ENCODE measurements at places on chromosomes 6 and 20.

DNA sequence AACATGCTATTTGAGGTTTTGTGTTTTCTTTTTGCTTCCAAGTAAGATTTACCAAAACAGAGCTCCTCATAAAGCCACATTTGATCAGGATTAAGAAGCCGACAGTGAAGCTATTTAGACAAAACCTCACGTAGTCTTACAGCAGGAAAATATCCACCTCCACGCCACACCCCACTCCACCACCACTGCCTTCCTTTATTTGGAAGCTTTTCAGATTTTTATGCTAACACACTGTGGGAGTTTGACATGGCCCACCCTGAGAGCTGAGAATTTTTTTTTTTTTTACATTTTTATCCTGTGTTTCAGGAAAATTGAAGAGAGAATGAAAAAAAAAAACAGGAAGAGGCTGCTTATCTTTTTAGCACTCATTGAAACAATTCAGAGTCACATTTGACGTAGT, 104.8 kb upstream of the MC3R start:
- no peak for DNase-seq

DNA sequence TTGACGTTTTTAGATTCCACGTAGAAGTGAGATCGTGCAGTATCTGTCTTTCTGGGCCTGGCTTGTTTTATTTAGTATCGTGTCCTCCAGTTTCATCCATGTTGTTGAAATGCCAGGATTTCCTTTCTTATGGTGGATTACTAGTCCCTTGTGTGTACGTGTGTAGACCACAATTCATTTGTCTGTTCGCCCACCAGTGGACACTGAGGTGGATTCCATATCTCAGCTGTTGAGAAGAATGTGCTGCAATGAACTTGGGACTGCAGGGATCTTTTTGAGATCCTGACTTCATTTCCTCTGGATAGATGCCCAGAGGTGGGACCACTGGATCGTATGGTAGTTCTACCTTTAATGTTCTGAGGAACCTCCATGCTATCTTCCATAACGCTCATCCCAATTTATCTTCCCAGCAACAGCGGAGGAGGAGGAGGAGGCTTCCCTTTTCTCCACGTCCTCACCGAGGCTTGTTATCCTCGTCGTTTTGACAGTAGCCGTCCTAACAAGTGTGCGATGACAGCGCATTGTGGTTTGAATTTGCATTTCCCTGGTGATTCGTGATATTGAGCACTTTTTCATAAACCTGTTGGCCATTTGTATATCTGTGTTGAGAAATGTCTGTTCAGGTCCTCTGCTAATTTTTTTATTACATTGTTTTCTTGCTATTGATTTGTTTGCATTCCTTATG, 62.4 kb downstream of the CDH4 start:
- no peak for DNase-seq

- DNase-seq: no peak
Observed at GRCh38 chr6:26241033-26241895, 123.7 kb upstream of the BTN3A2 start.

GRCh38 chr20:56624786-56625681, 4.1 kb upstream of the TFAP2C start:
- no peak for DNase-seq

DNA sequence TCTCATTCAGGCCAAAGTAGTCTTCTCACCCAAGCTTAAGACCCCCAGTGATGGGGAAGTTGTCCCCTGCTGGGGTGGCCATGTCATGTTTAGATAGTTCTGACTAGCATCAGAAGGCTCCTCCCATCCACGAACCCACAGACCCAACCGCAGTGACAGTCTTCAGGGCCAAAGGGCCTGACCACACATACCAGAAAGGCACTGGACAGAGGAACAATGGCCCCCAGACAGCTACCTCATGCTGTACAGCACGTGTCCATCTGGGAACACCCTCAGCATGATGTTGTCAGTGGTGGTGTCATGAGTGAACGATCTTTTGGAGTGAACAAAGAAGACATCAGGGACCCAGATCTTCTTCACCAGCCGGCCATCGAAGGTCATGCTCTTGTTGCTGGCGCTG, 46.3 kb downstream of the GABRR2 start:
- no peak for DNase-seq

DNA sequence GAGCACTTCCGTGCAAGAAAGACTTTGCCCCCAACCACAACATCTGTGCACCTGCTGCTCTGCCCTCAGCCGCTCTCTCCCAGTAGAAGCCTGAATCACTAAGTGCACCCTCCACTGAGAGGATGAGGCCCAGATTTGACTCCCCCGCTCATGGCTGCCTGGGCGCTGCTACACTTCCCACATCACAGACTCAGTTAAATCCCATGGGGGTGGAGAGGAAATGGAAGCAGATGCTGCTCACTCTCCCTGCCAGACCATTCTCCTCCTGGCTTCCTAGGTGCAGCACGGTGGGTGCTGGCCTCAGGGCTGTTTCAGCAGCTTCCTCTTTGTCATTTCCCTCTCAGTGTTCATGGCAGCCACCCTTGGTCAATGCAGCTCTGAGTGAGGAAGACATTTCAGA, 4.8 kb downstream of the CST5 start:
- no peak for DNase-seq

GRCh38 chr6:138403324-138403800, 661 bp upstream of the HEBP2 start:
- DNase-seq: no peak

DNA sequence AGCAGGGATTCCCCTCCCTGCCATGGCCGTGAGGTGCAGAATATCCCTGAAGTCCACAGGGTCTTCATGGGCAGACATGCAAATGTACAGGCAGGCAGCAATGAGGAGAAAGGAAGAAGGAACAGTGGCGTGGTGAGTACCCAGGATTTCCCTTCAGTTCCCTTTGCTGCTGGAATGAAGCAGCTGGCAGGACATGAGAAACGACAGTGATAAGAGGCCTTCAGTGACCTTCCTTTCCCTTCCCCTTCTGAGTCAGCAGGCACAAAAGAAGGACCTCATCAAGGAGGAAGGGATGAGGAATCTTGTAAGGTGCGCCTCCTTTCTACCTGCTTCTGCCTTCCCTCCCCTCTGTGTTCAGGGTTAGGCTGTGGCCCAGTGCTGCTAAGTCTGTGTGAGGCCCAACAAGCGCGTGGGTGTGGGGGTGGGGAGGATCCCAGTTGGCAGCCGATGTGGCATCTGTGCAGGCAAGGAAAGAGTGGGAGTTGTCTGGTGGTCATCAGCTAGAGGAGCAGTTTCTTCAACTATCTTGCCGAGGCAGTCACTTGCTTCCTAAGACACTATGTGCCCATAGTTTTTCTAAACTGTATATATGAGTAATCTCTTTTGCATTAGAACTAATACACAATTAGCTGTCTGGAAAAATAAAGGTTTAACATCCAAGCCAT, 29.5 kb upstream of the FBXO9 start:
- DNase-seq: no peak

GRCh38 chr6:102812242-102812641, 1418.7 kb downstream of the GRIK2 start:
- no peak for DNase-seq

GRCh38 chr6:70708448-70708847, 40.8 kb downstream of the SMAP1 start:
- no peak for DNase-seq

DNA sequence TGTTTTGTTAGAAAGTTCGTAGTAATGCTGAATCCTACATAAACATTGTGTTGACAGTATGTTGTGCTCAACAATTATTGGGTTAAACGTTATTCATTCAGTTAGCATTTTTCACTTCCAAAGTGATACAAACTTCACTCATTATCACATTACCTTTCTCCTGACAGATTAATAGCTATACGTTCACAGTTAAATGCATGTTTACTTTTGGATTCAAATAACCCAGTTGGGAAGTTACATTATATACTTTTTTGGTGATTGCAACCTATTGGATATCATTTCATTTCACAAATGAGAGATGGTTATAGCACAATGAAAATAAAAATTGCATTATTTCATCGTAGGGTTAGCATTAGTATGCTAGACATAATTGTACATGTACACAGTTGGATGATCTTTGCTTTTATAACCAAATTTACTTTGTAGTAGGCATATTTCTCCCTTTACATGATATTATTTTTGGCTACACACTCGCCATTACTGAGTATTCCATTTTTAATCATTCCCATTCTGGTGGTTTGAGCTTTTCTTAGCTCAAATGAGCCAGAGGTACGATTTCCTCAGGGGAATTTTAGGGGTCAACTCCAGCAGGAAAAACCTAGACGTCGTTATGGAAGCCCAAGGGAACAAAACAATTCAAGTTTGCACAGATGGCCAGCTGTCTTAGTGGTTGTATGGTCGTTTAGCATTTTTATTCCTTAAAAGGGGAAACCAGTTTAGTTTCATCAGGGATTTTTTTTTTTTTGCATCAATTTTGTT, 2.1 kb upstream of the HIVEP1 start:
- no peak for DNase-seq

DNA sequence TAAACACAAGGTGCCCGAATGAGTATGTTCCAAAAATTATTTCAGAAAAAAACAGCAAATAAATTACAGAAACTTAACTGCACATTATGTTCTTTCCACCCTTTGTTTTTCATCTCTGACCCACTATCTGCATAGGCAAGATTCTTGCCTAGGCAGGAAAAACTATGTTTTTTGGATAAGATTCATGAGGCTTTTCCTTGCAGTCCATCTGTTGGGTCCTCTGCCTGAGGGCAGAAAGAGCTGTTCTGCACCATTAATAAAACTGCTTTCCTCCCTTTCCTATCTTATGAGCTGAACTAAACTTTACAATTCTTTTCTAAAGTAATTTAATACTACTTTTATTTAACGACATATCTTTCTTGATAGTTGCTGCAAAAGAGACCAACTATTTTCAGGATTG, 21.1 kb downstream of the ENPP1 start:
- DNase-seq: no peak

GRCh38 chr20:5836569-5836968, 86.4 kb downstream of the SHLD1 start:
- DNase-seq: no peak

GRCh38 chr6:136014454-136015437, 163.2 kb downstream of the PDE7B start:
- no peak for DNase-seq

- DNase-seq: no peak
Observed at GRCh38 chr6:127069659-127070279, 48.7 kb upstream of the RSPO3 start.

GRCh38 chr6:89792881-89793280, 26.7 kb downstream of the MDN1 start:
- no peak for DNase-seq

DNA sequence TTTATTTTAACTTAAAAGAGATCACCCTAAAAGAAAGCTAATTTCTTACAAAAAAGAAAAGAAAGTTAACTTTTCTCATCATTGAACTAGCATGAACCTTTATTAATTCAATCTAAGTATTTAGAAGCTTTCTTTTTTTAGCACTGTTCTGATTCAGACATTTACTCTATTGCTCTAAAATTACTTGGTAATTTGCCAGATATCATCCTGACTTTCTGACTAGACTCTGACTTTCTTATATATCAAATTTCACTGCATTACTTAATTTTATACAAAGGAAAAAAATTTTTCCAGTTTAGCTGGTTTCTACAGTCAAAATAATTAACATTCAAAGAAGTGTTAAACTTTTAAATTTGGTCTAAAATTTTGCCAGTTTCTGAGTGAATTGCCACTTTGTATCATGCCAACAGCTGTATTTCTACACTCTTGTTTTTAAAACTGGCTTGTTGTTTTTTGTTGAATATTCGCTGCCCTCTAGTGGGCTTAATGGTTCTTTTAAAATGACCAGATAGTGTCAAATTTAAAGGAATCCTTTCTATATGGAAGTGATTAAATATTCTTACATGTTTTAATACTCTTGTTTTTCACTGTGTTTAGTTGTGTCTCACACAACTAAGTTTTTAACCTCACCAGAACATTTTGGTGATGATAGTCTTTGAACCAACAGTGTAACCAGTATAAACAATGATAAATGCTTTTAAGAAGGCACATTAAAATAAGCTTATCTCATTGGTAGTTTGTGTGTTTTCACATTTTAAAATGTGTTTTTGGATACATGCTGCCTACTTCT, 102.0 kb downstream of the POPDC3 start:
- no peak for DNase-seq

GRCh38 chr6:116083052-116083451, 17.6 kb upstream of the NT5DC1 start:
- no peak for DNase-seq

DNA sequence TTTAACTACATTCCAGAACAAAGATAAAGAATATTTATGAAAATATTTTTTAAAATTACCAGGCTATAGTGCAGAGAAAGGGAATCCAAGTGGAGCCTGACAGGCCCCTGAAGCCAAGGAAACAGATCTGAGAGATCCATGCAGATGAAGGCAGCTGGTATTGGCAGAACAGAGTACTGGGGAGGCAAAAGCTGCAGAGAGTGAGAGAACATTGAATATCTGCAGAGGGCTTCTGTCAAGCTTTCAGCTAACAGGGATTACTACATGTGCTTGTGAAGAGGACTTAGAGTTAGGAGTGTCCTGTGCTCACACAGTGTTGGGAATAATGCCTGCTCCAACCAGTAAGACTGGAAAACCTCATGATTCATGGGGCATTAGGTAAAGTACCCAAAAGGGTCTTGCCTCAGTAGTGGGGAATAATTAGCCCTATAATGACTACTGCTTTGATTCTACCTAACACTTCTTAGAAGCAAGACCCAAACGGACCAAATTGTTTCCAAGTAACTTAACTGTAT, 657.2 kb downstream of the DHX35 start:
- no peak for DNase-seq

DNA sequence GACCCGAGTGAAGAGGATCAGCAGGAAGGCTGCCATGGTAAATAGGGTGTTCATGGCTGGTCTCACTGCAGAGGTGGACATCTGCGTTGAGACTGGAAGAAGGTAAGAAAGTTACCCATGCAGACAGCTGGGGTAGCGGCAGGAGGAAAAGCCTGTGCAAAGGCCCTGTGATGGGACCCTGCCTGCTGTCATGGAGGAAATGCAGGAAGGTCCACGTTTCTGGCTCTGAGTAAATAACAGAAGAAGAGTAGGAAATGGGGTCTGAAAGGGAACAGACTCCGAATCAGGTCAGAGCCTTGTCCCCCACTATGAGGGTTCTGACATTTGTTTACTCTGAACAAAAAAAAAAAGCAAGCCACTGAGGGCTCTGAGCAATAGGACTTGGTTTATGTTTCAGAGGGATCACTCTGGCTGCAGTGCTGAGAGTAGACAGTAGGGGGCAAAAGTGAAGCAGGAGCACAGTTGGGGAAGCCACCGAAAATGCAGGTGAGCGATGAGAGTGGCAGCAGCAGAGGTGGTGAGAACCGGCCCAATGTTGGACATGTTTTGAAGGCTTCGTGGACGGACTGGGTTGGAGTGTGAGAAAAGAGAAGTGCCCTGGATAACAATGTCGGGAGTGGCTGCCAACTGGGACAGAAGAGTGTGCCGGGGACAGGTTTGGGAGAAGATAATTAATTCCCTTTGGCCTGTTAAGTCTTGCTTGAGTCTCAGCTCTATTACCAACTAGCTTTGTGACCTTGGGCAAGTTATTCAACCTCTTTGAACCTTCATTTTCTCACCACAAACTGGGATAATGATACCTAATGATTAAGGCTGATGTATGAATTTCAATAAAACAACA, 57.9 kb upstream of the MAP7 start:
- peak; percentile 17 for DNase-seq

GRCh38 chr20:63748934-63749270, 9.3 kb downstream of the SLC2A4RG start:
- DNase-seq: no peak

- DNase-seq: no peak
Observed at GRCh38 chr6:154276810-154277628, 79.6 kb downstream of the IPCEF1 start.

GRCh38 chr6:144314003-144314485, 28.9 kb downstream of the UTRN start:
- DNase-seq: no peak
